ENCODE measurements at places on chromosomes 12 and 14. TPM values are rescaled to one million over a fixed set of nuclear protein-coding genes. Genes with fewer than 3 reads are reported as not detected.

SCNN1A gene
- 1.5 TPM for total RNA-seq

SELPLG gene
- total RNA-seq = 9.6 TPM

NOVA1 gene
- total RNA-seq = 10.3 TPM

CGRRF1 gene
- 10.7 TPM for total RNA-seq

RGS6 gene
- total RNA-seq = 2.1 TPM

BEST3 gene
- not detected for total RNA-seq

B3GNT4 gene
- not detected for total RNA-seq

GPD1 gene
- 2.5 TPM for total RNA-seq

- H3K27me3 ChIP-seq = peaks cover 4% of the 10 kb centered on the region
- H3K27ac ChIP-seq = no peak overlapping the region
- no peaks in the 10 kb centered on the region for H3K4me1 ChIP-seq
- DNase-seq = no peak
- H3K36me3 ChIP-seq = no peaks in the 10 kb centered on the region
These were observed 12.0 kb upstream of the RTL1 start for GRCh38 chr14:100915560-100915959.

- H3K27me3 ChIP-seq = no peaks in the 10 kb centered on the region
- H3K36me3 ChIP-seq = no peaks in the 10 kb centered on the region
- H3K27ac ChIP-seq = peak overlapping the region; percentile 84
- peak overlapping the region; percentile 87 for H3K4me3 ChIP-seq
These were observed 521 bp upstream of the PCED1B start for GRCh38 chr12:47078733-47079467.

DNA sequence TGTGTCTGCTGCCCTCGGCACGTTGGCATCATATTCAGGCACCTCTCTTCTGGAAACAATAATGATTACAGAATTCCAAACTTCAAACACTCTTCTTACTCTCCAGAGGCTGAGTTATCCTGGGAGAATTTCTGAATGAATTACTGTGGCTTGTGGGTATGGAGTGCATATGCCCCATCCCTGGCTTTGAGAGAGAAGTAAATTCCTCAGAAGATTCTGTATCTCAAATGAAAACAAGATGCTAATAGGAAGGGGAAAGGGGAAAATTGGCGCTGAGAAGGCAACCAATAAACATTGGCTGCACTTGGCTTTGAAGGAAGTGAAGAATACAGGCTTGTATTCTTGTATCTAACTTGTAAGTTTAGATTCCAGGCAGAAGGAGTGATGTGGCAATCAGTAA, 132.0 kb upstream of the NOVA1 start:
- H3K27ac ChIP-seq = no peak overlapping the region
- no peaks in the 10 kb centered on the region for H3K36me3 ChIP-seq
- DNase-seq = no peak
- H3K27me3 ChIP-seq = no peaks in the 10 kb centered on the region

GRCh38 chr14:61266891-61267740, 14.0 kb downstream of the TMEM30B start:
- H3K36me3 ChIP-seq = no peaks in the 10 kb centered on the region
- H3K4me1 ChIP-seq = peaks cover 5% of the 10 kb centered on the region

DNA sequence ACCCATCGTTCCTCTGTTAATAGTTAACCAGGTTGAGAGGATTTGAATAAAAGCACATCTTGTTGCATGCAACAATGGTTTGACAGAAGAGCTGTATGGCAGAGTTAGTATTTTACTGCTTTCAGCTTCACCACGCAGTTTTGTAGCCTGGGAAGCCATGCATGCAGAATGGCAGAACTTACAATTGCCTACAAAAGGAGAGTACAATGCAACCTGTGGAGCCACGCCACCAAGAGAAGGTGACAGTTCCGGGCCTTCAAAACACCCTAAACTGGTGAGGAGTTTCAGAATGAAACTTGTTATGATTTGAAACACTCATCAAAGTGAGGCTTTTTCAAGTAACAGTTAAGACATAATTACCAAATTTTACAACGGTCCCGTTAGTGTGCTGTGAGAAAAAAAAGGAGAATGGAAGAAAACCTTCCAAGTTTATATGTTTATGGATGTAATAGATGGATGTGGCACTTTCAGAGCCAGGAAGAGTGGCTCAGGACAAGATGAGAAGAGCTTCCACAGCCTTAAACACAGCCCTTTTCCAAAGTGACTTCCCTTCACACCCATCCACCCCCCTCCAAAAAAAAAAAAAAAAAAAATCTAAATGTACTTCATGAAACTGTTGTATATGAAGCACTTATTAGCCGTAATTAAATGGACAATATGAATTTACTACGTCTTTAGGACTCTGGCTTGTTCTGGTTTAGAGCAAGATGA, 158.7 kb downstream of the EGLN3 start:
- no peaks in the 10 kb centered on the region for H3K27me3 ChIP-seq
- no peaks in the 10 kb centered on the region for H3K36me3 ChIP-seq
- peaks cover 28% of the 10 kb centered on the region for H3K4me1 ChIP-seq
- no peak for DNase-seq
- no peak overlapping the region for H3K27ac ChIP-seq
- no peak overlapping the region for H3K4me3 ChIP-seq

DNA sequence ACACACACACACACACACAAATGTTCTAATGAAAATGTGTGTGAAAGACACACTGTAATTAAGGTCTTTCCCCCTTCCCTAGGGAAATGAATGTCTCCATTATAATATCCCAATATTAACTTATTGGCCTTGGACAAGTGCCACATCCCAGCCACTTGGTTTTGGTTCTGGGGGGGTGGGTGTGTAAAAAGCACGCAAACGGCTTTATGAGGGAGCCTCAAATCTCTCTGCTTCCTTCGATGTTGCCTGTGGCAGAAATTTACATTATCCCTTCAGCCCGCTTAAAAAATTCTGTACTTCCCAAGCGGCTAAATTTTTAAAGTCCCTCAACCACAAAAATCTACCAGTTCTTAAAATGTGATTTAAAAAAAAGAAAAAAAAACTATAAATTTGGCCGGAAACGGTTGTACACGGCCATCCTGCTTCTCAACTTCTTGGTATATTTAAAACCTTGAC, 432 bp downstream of the C14orf93 start:
- peak overlapping the region; percentile 85 for H3K27ac ChIP-seq
- H3K4me3 ChIP-seq = peak overlapping the region; percentile 62
- H3K4me1 ChIP-seq = peaks cover 31% of the 10 kb centered on the region
- H3K27me3 ChIP-seq = no peaks in the 10 kb centered on the region
- H3K36me3 ChIP-seq = no peaks in the 10 kb centered on the region

GRCh38 chr14:100058777-100059437, 6.3 kb upstream of the EVL start:
- DNase-seq = no peak
- no peak overlapping the region for H3K4me3 ChIP-seq
- H3K27ac ChIP-seq = no peak overlapping the region
- no peaks in the 10 kb centered on the region for H3K27me3 ChIP-seq
- H3K36me3 ChIP-seq = no peaks in the 10 kb centered on the region
- peaks cover 5% of the 10 kb centered on the region for H3K4me1 ChIP-seq

DNA sequence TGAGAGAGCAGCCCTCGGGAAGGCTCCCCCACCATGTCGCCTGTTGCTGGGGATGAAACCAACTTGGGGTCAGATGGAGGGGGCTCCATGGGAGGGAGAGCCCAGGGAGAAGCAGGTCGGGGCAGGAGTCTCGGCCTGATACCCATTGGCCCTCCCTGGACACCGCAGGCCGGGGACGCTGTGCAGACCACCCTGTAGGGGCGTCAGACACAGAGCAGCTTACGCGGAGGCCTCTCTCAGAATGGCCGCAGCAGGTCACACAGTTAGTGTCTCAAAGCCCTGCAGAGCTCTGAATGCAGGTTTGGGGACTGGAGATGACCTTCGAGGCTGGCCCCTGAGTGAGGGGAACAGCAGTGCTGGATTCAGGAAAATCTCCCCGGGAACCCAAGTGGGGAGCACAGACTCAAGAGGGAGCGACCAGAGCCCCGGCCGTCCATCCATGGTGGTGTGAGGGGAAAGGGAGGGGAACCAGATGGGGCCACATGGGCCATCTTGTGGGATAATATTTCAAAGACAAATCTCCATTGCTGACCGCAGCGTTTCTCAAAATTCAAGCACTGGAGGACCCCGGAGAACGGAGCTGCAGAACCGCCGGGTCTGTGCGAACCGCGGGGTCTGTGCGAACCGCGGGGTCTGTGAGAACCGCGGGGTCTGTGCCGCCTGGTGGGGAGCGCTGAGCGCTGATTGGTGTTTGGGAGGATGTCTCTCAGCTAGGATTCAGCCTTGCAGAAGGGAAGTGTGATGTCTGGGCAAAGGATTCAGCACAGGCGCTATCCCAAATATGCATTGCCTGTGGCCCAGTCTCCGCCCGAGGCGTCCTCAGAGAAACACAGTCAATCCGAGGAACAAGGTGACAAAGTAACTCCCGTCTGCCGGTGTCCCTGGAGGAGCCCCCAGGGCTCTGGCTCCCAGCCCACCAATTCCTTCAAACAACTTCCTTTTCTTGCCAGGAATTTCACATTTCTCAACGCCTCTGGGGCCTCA, 324.4 kb upstream of the RTL1 start:
- DNase-seq = peak; percentile 87
- no peaks in the 10 kb centered on the region for H3K36me3 ChIP-seq

GRCh38 chr14:89371585-89372511, 45.2 kb downstream of the FOXN3 start:
- no peak overlapping the region for H3K4me3 ChIP-seq
- no peaks in the 10 kb centered on the region for H3K27me3 ChIP-seq
- DNase-seq = no peak
- no peaks in the 10 kb centered on the region for H3K36me3 ChIP-seq
- H3K27ac ChIP-seq = no peak overlapping the region

- H3K36me3 ChIP-seq = no peaks in the 10 kb centered on the region
- no peaks in the 10 kb centered on the region for H3K27me3 ChIP-seq
- no peak overlapping the region for H3K27ac ChIP-seq
- no peak overlapping the region for H3K4me3 ChIP-seq
These were observed 63.7 kb downstream of the TMEM117 start for GRCh38 chr12:43899574-43899973.

DNA sequence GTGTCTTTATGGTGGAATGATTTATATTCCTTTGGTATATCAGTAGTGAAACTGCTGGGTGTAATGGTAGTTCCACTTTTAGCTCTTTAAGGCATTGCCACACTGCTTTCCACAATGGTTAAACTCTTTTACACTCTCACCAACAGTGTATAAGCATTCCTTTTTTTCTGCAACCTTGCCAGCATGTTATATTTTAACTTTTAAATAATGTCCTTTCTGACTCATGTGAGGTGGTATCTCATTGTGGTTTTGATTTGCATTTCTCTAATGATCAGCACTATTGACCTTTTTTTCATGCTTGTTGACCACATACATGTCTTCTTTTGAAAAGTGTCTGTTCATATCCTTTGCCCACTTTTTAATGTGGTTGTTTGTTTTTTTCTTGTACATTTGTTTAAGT, 142.5 kb downstream of the MSRB3 start:
- H3K4me3 ChIP-seq = no peak overlapping the region
- H3K27ac ChIP-seq = no peak overlapping the region
- no peaks in the 10 kb centered on the region for H3K4me1 ChIP-seq
- peaks cover 33% of the 10 kb centered on the region for H3K36me3 ChIP-seq
- no peak for DNase-seq

DNA sequence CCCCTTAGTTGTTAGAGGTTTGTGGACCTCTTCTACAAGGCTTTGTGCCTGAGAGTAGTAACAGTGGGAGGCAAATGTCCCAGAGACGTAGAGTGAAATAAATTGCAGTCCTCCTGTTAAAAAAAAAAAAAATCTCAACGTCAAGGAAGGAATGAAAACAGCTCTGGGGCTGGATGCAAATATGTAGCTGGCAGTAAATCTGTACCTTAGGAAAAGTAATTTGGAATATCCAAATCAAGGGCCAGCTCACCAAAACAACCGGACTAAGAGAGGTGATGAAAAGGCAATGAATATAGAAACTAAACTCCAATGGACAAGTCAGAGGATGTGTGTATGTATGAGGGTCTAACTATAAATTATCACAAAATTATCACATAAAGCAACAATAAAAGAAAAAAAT, 27.0 kb downstream of the SINHCAF start:
- H3K4me1 ChIP-seq = no peaks in the 10 kb centered on the region
- no peak overlapping the region for H3K4me3 ChIP-seq
- DNase-seq = no peak
- peaks cover 27% of the 10 kb centered on the region for H3K36me3 ChIP-seq
- no peak overlapping the region for H3K27ac ChIP-seq

DNA sequence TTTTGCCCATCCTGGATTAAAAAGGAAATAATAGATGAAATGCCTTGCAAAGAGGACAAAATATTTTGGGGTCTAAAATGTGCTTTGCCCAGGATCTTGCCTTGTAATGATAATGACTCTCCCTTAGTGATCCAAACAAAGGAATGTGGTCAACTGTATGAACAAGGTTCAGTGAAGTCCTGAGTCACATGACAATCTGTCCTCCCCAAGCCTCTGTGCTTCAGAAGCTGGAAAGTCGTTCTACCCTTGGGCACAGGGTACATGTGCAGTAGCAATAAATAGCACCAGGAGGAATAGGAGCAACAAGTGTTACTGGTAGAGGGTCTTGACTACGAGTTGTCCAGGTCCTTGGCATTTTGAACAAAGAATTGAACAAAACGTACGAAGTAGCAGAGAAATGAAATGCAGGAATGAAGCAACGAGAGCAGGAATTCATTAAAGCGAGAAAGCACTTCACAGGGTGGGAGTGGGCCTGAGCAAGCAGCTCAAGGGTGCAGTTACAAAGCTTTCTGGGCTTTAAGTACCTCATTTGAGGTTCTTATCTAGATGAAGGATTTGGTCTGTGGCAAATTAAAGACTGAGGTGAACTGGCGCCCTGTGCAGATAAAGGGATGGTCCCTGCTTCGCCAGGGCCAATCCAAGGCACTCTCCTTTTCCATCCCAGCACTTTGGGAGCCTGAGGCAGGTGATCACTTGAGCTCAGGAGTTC, 65.8 kb downstream of the RESF1 start:
- no peaks in the 10 kb centered on the region for H3K36me3 ChIP-seq
- H3K4me1 ChIP-seq = no peaks in the 10 kb centered on the region
- no peaks in the 10 kb centered on the region for H3K27me3 ChIP-seq
- no peak overlapping the region for H3K4me3 ChIP-seq
- no peak for DNase-seq
